ENCODE measurements at places on chromosomes 1 and 21. TPM values are rescaled to one million over a fixed set of nuclear protein-coding genes. Genes with fewer than 3 reads are reported as not detected.

The TMCO4 gene
- 18.4 TPM for total RNA-seq

The CLCA2 gene
- total RNA-seq, result not detected

The MPL gene
- not detected for total RNA-seq

The SH2D1B gene
- not detected for total RNA-seq

The ETV3L gene
- not detected for total RNA-seq

The UTS2 gene
- total RNA-seq, result 0.82 TPM

The CD48 gene
- total RNA-seq, result 332 TPM

The OR2T29 gene
- not detected for total RNA-seq

The CRNN gene
- total RNA-seq, result not detected

The CELF3 gene
- not detected for total RNA-seq

DNA sequence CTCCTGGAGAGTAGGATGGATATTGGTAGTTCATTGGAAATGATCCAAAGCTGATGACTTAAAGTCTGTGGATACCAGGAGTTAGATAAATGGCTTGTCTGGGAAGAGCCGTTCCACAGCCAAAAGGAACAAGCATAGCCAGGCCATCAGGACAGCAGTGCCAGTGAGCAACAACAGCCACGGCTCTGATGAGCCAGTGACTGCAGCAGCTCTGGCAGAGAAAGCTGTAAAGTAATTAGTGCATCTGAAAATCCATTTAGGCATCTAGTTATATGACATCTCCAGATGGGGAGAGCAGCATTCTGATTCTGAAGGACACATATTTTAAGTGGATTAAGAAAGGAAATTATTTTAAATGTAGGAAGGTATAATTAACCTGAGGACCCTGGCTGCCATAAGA is 256.2 kb upstream of the PLXNA2 start:
- no peak for DNase-seq

DNA sequence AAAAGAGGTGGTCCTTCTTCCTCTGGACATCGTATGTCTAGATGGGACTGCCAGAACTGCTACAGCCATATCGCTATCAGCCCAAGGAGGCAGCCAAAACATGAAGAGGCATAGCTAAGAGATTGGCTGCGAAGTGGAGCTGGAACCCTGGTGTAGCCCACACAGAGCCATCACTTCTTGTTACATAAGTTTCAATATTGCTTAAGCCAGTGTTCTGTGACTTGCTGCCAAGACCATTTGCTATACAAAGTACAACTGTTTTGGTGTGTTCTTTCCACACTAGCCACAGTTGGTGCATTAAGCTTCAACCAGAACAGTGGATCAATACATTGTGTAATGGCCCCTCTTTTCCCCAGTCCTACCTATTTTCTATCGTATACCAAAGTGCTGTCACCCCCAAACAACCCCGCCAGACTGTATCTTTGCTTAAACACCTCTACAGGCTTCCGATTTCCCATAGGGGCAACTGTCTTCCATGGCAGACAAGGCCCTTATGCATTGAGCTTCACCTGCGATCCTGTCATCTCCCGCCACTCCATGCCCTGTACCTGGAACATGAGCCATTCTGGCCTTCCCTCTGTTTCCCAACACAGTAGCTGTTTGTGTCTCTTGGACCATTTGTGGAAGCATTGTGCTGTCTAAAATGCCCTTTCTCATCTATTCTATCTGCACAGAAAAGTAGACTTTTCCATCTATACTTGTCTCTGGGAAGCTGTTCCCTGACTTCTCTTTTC is 241.8 kb downstream of the TTLL7 start:
- no peak for DNase-seq

DNA sequence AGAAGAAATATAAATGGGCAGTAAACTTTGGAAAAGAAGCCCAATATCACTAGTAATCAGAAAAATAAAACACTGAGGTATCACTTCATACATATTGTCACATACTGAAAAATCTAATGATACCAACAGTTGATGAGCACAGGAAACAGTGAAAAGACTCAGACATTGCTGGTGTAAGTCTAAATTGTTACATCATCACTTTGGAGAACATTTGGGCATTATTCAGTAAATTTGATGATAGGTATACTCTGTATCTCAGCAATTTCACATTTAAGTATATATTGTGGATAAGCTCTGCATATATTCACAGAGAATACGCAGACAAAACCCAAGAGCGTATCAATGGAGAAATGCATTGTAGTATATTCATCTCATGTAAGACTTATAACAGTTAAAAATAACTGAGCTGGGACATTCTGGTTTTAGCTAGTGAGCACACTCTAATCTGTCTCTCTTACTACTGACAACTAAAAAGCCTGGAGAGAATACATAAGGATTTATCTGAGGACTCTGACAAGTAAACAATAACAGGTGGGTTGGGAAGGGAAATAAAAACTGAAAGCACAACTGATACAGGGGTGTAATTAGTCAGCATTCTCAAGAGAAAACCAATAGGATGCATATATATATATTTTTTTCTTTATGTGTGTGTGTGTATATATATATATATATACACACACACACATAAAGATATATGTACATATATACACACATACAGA is 212.7 kb upstream of the JUN start:
- no peak for DNase-seq

GRCh38 chr21:38379147-38379546 is 119.1 kb downstream of the ERG start:
- no peak for DNase-seq

GRCh38 chr21:35398346-35398982 is 349.4 kb upstream of the RUNX1 start:
- DNase-seq, result no peak

GRCh38 chr21:42837421-42838211 is 41.7 kb downstream of the WDR4 start:
- DNase-seq, result peak; percentile 36

GRCh38 chr1:43083375-43083891 is 88.7 kb downstream of the EBNA1BP2 start:
- no peak for DNase-seq

DNA sequence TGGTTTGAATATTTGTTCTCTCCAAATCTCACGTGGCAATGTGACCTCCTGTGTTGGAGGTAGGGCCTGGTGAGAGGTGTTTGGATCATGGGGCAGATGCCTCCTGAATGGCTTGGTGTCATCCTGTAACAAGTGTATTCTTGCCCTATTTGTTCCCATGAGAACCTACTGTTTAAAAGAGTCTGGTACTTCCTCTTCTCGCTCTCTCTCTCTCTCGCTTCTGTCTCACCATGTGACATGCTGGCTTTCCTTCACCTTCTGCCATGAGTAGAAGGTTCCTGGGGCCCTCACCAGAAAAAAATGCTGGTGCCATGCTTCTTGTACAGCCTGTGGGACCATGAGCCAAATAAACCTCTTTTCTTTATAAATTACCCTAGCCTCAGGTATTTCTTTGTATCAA is 8.4 kb upstream of the PAXBP1 start:
- DNase-seq, result no peak

DNA sequence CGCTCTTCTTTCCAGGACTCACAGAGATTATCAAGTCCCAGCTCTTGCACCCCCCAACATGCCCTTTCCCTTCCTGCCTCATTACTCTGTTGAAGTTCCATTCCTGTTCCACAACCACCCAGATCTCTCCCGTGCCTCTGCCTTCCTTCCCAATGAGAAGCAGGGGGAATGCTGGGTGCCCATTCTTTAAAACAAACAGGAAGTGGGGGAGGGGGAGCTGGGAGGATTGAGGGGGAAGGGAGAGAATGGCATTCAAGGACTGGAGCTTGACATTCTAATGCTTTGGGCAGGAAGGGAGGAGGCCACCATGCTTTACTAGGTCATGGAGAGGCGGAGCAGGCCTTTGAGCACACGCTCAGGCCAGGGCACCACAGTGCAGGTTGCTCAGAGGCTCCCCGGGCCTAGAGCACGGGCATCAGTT is 150.3 kb upstream of the IRF2BP2 start:
- no peak for DNase-seq

- DNase-seq, result no peak
These were observed 15.0 kb downstream of the FMO5 start for GRCh38 chr1:147209825-147210821.

- DNase-seq, result no peak
These were observed 300.8 kb downstream of the HHIPL2 start for GRCh38 chr1:222247081-222247480.

GRCh38 chr1:45767035-45767434 is 16.6 kb upstream of the IPP start:
- no peak for DNase-seq

DNA sequence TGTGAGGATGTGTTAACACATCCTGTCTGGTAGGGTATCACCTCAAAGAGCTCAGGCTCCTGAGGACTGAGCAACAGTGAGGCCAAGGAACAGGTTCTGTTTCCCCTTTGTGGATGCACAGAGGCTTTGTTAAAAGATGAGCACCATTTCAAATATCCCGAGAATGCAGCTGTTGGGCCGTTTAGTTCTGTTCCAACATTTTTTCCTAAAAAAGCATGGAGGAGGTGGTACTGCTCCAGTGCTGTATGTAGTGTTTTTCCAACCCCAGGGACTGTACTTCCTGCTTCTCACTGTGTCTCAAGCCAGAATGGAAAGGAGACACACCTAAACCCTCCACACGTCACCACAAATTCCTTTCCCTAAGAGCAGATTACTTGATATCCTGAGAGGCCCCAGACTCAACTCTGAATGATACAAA is 53.8 kb upstream of the BCL10 start:
- DNase-seq, result no peak

DNA sequence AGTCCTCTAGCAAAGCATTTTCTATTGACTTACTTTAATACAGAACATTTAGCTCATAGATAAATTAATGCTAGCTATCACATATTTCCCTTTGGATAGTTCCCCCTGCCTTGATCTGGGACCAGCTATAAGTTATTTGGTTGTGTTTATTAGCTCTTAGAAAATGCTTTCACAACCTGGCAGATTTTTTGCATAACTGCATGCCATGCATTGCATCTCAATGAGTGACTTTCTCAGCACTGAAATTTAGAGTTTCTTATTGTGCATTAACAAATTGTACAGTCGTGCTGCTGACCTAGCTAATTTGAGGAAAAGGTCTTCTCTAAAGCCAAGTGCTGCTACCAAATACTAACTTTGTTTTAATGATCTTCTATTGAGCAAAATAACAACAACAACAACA is 164.8 kb downstream of the PLPPR5 start:
- DNase-seq, result no peak

DNA sequence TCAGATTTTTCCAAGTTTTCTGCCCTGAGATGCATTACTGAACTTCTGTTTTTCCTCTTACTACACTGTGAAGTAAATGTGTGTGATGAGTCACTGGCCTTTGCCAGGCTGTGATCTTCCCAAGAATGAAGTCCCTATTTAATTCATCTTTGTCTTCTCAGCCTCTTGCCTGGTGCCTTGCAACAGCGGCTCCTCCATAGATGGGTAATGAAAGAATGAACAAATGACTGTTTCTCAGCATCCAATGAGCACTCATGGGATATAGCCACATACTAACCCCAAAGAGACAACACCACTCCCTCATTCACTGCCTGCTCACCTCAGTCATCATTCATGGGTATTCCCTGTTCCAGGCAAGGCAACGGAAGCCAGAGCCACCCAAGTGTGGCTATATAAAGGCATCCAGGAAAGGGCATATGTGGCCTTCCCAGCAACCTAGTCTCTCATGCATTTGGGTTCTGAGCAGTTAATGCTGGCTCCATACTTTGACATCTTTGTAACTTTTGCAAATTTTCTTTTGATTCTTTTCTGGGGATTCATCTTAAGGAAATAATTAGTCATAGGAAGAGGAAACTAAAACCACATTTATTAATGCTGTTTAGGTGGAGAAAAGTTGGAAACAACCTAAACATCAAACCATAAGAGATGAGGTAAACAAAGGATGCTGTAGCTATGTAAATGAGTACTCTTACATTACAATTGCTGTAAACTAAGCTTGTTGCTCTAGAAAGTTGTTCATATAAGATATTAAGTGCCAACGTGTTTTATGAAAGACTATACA is 71.9 kb downstream of the HIVEP3 start:
- no peak for DNase-seq

- no peak for DNase-seq
These were observed 52.0 kb downstream of the ZC3H11B start for GRCh38 chr1:219560856-219561255.

- no peak for DNase-seq
These were observed 41.6 kb downstream of the ABL2 start for GRCh38 chr1:179187735-179188471.

- DNase-seq, result no peak
These were observed 46.1 kb downstream of the SLC44A3 start for GRCh38 chr1:94866164-94866807.

DNA sequence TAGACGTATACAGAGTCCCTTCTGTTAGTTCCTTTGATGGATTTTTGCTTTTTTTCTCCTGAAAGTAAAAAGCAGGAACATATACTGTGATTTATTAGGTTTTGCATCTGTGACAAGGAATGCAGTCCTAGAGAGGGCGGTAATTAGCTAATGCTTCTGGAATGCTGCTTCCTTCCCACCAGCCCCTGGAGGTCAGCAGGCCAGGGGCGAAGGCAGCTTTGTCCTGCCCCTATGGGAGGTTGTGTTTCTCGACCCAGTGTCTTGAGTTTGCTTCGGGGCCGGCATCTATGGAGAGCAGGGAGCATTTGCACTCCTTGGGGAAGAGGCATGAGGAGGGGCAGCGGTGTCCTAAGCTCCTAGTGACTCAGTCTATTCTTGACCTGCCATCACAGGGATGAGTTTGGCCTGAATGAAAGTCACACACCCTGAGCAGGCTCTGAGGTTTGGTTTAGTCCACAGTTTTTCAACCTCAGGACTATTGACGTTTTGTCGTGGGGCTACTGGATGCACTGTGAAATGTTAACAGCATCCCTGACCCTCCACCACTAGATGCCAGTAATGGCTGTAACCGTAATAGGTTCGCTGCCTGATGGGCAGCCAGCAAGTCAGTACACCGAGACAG is 85.0 kb upstream of the KCNJ15 start:
- no peak for DNase-seq

- DNase-seq, result no peak
These were observed 68.8 kb upstream of the KCNJ15 start for GRCh38 chr21:38188037-38188436.

DNA sequence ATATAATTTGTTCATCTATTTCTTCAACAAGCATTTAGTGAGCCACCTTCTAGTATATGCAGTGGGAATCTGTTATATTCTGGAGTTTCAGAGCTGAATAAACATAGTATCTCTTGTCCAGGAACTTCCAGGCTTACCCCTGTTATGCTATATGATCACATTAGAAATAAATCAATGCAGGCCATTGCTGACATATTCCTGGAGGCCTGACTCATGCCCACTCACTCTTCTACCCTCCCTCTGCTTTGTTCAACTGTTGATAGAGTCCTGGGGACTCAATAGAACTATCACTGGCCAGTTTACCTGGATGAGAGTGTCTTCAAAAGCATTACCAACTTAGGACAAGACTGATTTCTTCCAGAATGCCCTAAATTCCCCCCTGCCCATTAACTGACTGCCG is 29.3 kb upstream of the SRSF10 start:
- DNase-seq, result no peak

DNA sequence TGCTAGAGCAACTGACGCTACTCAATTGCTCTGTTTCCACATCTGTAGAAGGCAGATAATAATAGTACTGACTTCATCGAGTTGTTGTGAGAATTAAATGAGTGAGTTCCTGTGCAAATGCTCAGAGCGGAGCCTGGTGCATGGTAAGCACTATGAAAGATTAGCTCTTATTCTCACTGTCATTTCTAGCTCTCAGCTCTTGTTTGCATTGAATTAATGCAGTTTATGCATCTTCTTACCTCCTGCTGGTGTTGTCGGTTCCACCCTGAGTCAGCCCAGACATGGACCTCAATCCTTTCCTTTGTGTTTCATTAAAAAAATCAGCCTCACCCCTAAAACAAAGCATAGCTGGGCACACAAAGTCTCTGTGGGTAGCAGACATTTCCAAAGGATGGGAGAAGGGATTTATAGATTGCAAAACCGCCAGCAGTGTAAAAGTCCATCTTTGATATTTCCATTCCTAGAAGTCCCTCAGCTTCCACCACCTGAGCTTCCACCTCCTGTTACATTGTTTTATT is 254.4 kb upstream of the CSF3R start:
- no peak for DNase-seq
